Brain microvascular endothelial cell (primary cell): ENCODE measurements at places on chromosomes 1 and 21.

DNA sequence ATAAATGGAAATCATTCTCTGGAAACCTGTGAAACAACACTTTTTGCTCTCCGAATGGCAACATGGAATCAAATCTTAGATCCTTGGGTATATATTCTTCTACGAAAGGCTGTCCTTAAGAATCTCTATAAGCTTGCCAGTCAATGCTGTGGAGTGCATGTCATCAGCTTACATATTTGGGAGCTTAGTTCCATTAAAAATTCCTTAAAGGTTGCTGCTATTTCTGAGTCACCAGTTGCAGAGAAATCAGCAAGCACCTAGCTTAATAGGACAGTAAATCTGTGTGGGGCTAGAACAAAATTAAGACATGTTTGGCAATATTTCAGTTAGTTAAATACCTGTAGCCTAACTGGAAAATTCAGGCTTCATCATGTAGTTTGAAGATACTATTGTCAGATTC lies 45.7 kb downstream of the PTGFR start:
- no peak for DNase-seq

DNA sequence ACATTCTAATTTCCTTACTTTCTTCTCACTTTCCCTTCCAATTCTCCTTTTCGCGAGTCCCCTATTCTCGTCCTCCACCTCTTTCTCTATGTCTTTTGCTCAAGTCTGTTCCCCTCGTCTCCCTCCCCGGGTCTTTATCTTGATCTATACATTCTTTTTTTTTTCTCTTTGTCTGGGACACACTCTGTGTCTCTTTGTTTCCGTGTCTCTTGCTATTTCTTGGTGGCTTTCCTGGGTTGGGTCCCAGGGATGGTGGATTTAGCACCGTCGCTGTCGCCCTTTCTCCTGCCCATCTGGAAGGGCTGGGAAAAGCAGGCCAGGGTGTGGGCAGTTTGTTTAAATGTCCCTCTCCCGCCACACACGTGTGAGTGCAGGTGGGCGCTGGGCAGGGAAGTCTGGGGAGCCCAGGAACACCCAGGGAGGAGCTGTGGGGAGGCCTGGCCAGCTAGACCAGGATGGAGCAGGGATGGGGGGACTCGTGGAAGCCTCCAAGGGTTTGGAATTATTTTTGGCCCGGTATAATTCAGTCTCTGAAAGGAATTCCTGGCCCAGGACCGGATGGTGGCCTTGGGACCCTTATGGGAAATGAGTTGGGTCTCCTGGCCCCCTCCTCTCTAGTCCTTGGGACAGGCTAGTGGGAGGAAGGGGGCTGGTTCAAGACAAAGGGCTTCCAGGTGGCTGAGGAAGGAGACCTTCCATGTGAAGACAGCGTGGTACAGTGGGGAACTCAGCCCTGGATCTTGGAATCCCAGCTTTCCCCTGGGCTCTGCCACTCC lies 9.5 kb upstream of the ID3 start:
- DNase-seq, result no peak

GRCh38 chr1:29122682-29123052 lies 1.0 kb downstream of the TMEM200B start:
- DNase-seq, result no peak

DNA sequence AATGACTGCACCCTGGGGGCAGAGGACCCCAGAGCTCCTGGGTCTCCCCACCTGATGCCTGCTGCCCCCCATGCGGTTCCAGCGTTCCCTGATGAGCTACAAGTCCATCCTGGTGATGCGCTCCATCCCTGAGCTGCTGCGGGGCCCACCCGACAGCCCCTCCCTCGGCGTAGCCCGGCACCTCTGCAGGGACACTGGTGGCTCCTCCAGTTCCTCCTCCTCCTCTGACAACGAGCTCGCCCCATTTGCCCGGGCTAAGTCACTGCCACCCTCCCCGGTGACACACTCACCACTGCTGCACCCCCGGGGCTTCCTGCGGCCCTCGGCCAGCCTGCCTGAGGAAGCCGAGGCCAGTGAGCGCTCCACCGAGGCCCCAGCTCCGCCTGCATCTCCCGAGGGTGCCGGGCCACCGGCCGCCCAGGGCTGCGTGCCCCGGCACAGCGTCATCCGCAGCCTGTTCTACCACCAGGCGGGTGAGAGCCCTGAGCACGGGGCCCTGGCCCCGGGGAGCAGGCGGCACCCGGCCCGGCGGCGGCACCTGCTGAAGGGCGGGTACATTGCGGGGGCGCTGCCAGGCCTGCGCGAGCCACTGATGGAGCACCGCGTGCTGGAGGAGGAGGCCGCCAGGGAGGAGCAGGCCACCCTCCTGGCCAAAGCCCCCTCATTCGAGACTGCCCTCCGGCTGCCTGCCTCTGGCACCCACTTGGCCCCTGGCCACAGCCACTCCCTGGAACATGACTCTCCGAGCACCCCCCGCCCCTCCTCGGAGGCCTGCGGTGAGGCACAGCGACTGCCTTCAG lies 35.5 kb downstream of the TRIM11 start:
- DNase-seq, result no peak

DNA sequence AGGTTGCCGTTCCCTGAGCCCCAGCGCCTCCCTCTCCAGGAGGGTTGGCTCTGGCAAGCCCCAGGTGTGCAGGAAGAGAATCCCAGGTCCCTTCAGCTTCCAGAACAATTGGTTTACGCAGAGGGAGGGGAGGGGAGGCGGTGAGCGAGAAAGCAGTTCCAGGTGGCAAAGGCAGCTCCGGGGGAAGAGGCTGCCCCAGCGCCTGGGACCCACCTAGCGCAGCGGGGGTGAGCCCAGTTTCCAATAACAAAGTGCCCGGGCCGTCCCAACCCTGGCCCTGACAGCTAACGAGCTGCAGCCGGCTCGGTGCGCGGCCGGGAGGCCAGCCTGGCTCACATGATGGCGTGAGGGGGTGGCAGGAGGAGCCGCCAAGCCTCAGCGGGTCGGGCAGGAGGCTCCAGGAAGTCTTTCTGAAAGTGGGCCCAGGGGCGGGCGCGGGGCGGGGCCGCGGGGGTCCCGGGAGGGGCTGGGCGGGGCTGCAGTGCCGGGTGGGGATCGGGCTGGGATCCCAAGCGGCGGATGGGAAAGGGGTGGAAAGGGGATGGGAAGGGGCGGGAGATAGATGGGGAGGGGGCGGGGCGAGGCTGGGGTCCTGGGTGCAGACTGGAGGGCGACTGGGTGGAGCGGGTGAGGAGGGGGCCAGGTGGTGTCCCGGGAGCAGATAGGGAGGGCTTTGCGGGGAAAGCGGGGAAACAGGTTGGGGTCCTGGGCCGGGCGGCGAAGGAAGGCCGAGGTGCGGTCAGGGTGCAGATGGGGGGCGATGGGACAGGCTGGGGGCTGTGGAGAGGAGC lies 22.8 kb downstream of the DHRS3 start:
- DNase-seq, result peak; percentile 77

- no peak for DNase-seq
These were observed 13.6 kb upstream of the ADARB1 start for GRCh38 chr21:45060675-45061311.

GRCh38 chr1:199272628-199273086 lies 633.8 kb downstream of the PTPRC start:
- peak; percentile 93 for DNase-seq

DNA sequence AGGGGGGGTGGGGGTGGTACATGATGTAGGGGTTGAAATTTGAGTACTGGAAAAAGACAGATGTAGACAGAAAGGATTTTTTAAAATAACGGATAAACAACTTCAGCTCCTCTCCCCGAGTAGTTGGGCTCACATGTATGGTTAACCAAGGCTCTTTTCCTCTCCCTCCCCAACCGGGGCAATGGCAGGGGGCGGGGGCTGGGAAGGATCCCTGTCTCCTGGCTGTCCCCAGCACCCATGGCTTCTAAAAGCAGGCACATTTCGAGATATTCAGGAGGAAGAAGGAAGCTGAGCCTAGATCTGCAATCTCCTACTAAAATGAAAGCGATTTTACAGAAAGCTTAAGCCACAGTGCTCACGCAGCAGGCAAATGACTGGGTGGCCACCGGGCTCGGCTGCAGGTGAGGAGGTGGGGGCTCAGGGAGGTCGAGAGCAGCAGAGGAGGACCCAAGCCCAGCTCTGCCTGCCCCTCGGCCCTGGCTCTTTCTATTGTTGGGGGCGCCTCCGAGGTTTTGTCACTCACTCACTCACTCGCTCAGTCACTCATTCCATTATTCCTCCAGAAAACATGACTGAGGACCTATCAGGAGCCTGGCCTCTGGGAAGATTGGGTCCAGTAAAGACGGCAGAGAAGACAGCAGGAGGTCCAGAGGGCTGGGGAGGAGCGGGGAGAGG lies 573.3 kb downstream of the PTPRU start:
- no peak for DNase-seq

- no peak for DNase-seq
These were observed 75.8 kb upstream of the ADAR start for GRCh38 chr1:154683820-154684219.
